ENCODE measurements at places on chromosomes 5 and 9. TPM values are rescaled to one million over a fixed set of nuclear protein-coding genes. Genes with fewer than 3 reads are reported as not detected.

Gene MBLAC2
- 4.9 TPM for total RNA-seq

Gene SHROOM1
- 8.0 TPM for total RNA-seq

Gene PLCXD3
- not detected for total RNA-seq

Gene DOCK2
- total RNA-seq, result 461 TPM

- peaks cover 30% of the 10 kb centered on the region for H3K27me3 ChIP-seq
- no peak for DNase-seq
- H3K36me3 ChIP-seq, result no peaks in the 10 kb centered on the region
Observed at GRCh38 chr5:158139161-158139560, 280.2 kb upstream of the CLINT1 start.

DNA sequence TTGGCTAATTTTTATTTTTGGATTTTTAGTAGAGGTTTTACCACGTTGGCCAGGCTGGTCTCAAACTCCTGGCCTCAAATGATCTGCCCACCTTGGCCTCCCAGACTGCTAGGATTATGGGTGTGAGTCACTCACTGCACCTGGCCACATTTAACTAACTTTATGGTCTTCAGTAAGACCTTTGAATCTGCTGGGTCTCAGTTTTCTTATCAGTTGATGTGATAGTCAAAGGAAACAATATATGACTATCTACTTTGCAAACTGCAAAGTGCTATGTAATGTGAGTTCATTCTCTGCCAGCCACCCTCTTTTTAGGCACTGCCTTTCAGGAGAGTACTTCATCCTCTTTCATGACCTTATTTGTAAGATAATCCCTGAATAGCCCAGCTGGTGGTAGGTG is 474.7 kb downstream of the PDE4D start:
- no peak overlapping the region for H3K4me3 ChIP-seq
- peaks cover 32% of the 10 kb centered on the region for H3K27me3 ChIP-seq
- DNase-seq, result no peak
- H3K27ac ChIP-seq, result no peak overlapping the region

- no peak overlapping the region for H3K27ac ChIP-seq
- H3K27me3 ChIP-seq, result peaks cover 8% of the 10 kb centered on the region
- DNase-seq, result no peak
- no peaks in the 10 kb centered on the region for H3K36me3 ChIP-seq
Observed at GRCh38 chr5:173832386-173832785, 55.8 kb upstream of the CPEB4 start.

DNA sequence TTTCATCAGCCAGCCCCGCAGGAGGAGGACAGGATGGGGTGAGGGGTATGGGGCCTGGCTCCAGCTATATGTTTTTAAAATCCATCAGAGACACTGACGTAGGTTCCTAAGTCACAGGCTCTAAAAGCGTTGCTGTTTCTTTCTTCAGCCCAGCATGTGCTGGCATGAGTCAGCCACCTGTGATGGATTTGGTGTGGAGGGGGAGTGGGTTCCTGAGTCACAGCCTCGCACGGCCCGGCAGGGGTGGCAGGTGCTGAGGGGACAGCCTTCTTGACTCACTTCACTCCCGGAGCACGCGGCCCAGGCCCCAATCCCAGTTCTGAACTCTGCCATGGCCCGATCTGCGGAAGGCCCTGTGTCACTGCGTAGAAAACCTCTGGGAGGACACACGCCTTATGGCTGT is 38.8 kb upstream of the RPL26L1 start:
- no peak overlapping the region for H3K27ac ChIP-seq
- DNase-seq, result no peak
- no peaks in the 10 kb centered on the region for H3K27me3 ChIP-seq
- H3K36me3 ChIP-seq, result no peaks in the 10 kb centered on the region
- no peak overlapping the region for H3K4me3 ChIP-seq

All from natural killer cell treated with Interleukin-12 subunit alpha and Interleukin-12 subunit beta and Interleukin-15 and Interleukin-18, amount 100 ng/mL, for 72 hours (primary cell).